Osteoblast (primary cell): ENCODE measurements at places on chromosomes 7 and 10. TPM values are rescaled to one million over a fixed set of nuclear protein-coding genes. Genes with fewer than 3 reads are reported as not detected.

Gene TFEC
- total RNA-seq: under 0.01 and 0.36 TPM in 2 replicates

Gene ZC3HAV1L
- total RNA-seq: 17.1 and 17.4 TPM in 2 replicates

Gene TDRD1
- 0.59 and 0.72 TPM in 2 replicates for total RNA-seq

Gene IFIT1B
- not detected in 2 replicates for total RNA-seq

Gene AFAP1L2
- 0.36 TPM in 1 of 2 replicates, not detected in the other for total RNA-seq

DNA sequence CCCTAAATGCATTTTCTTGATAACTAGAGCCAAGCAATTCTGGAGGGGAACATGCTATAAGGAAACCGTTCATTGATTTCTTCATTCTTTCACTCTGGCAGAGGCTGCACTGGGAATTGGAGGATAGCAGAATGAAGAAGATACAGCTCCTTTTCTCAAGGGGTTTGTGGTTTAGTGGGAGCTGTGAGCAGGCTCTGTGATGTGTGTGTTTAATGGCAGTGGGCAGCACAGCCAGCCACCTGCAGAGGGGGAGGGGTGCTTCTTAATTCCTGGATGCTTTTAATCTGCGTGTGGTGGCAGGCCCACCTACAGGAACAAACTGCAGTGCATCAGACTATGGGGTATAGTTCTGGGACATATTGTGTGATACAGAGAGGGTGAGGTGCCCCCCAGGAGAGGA, 31.9 kb downstream of the RPS24 start:
- H3K4me3 ChIP-seq: no peak overlapping the region
- H3K36me3 ChIP-seq: no peaks in the 10 kb centered on the region
- no peak for DNase-seq
- H3K27ac ChIP-seq: no peak overlapping the region
- H3K4me1 ChIP-seq: peaks cover 17% of the 10 kb centered on the region
- no peaks in the 10 kb centered on the region for H3K27me3 ChIP-seq

DNA sequence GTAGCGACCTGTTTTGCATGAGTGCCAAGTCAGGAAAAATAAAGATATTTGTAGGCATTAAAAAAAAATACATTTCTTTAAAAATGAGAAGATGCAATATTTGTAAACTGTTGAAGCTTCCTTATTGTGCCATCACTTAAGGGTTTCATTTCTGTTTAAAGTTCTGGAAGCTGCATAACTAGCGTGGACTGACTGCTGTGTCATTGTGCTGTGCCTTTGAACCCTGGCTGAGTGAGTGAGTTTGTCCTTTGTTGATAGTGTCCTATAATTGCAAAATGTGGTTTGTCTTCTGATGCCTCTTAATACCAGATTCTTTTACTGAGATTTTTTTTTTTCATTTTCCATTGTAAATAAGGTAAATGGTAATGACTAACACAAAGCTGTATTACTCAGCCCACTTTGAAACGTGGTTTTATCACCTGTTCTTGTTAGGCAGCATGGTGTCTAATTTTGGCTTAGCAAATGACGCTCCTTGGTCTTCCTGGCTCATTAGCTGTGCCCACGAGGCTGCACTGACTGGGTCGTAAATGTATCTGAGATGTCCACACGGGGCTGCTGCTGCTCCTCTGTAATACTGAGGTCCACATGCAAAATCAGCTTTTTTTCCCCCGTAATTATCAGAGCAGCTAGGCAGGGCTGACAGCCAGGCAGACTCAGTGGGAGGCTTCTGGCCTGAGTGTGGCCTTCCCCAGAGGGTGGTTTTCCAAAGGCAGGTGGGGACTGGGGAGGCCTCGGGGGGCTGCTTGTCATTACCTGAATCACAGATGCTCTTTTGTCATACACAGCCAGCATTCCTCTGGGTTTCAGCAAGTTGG, 14.8 kb downstream of the ZSCAN25 start:
- H3K27me3 ChIP-seq: no peaks in the 10 kb centered on the region
- peak; percentile 67 for DNase-seq
- H3K4me3 ChIP-seq: no peak overlapping the region
- H3K4me1 ChIP-seq: no peaks in the 10 kb centered on the region
- H3K36me3 ChIP-seq: peaks cover 46% of the 10 kb centered on the region
- H3K27ac ChIP-seq: no peak overlapping the region

- DNase-seq: peak; percentile 64
- no peaks in the 10 kb centered on the region for H3K36me3 ChIP-seq
- no peak overlapping the region for H3K27ac ChIP-seq
- H3K4me1 ChIP-seq: no peaks in the 10 kb centered on the region
- peaks cover 3% of the 10 kb centered on the region for H3K27me3 ChIP-seq
These were observed 19.1 kb downstream of the SKIDA1 start for GRCh38 chr10:21506351-21506750.

GRCh38 chr7:105800442-105800841, 76.0 kb downstream of the ATXN7L1 start:
- H3K4me3 ChIP-seq: no peak overlapping the region
- H3K27me3 ChIP-seq: no peaks in the 10 kb centered on the region
- no peak for DNase-seq
- no peaks in the 10 kb centered on the region for H3K36me3 ChIP-seq

DNA sequence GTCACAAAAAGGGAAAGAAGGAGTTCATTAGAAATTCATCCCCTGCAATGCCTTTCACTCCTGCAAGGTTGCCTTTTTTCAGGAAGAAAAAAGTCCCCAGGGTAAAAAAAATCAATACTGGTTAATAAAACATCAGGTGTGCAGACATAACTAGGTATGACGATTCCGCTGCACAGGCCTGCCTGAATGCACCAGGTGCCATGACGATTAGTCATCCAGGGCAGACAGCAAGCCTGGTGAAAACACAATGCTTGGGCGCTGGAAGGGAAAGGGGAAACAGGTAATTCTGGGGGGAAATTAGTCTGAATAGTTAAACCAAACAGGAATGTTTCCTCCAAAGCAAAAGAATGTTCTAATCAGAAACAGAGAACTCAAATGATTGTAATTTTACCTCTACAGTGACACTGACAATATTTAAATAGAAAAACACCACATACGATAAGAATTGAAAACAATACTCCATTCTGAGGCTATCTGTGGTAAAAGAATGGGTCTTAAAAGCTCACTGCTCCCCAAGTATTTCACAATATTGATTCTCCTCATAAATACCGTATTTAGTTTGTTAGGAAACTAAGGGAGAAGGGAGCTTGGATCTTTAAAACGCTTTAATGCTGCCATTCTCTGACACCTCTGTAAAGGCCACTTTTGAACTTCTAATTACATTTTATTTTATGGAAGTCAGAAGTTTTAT, 45.2 kb downstream of the VPS41 start:
- H3K27me3 ChIP-seq: no peaks in the 10 kb centered on the region
- no peak overlapping the region for H3K27ac ChIP-seq
- peaks cover 1% of the 10 kb centered on the region for H3K4me1 ChIP-seq
- DNase-seq: no peak

- no peaks in the 10 kb centered on the region for H3K36me3 ChIP-seq
- H3K4me3 ChIP-seq: no peak overlapping the region
These were observed 697.0 kb downstream of the SORCS1 start for GRCh38 chr10:106467506-106467905.

GRCh38 chr7:24911213-24911603, 68.8 kb downstream of the OSBPL3 start:
- no peak for DNase-seq
- H3K4me1 ChIP-seq: peaks cover 37% of the 10 kb centered on the region
- no peaks in the 10 kb centered on the region for H3K27me3 ChIP-seq
- peak overlapping the region; percentile 4 for H3K27ac ChIP-seq

GRCh38 chr7:100370746-100371145, 2.5 kb upstream of the PILRA start:
- H3K4me3 ChIP-seq: no peak overlapping the region
- H3K27me3 ChIP-seq: no peaks in the 10 kb centered on the region
- no peak overlapping the region for H3K27ac ChIP-seq
- no peaks in the 10 kb centered on the region for H3K4me1 ChIP-seq

DNA sequence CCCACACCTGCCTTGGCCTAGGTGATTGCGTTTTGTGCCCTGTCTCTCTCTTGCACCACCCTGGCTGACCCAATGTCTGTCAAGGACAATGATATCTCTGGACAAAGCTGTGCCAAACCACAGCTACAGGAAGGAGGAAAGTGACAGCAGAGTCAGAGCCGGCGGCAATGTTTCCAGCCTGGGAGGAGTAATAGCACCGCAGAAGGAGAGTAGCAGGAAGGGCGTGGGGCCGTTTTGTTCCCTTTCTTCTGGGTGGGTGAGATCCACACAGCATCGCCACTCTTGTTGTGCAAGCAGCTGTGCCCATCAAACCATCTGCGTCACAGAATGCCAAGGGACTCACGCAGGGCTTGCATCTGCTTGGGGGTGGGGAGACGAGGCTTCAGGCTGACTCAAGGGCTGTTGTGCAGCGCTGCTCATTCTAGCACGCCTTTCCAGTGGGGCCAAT, 341.6 kb upstream of the AUTS2 start:
- no peaks in the 10 kb centered on the region for H3K36me3 ChIP-seq
- no peaks in the 10 kb centered on the region for H3K27me3 ChIP-seq
- H3K27ac ChIP-seq: no peak overlapping the region
- DNase-seq: no peak
- no peaks in the 10 kb centered on the region for H3K4me1 ChIP-seq

DNA sequence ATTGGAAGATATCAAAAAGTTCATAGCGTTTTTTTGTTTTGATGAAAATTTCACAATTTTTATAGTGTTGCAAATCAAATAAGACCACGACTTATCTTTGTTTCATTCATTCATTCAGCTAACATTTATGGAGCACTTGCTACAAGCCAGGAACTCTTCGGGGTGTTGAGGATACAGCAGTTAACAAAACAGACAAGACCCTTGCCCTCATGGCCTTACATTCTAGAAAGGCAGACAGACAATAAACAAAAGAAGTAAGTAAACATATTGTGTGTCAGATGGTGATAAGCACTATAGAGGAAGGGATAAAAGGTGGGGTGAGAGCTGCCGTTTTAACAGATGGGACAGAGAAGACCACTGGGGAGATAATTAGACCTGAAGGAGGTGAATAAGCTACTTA, 41.6 kb upstream of the GSAP start:
- H3K36me3 ChIP-seq: no peaks in the 10 kb centered on the region
- no peak for DNase-seq
- H3K27me3 ChIP-seq: no peaks in the 10 kb centered on the region
- H3K4me1 ChIP-seq: peaks cover 32% of the 10 kb centered on the region
- no peak overlapping the region for H3K4me3 ChIP-seq

GRCh38 chr10:120336911-120337540, 120.0 kb upstream of the PLPP4 start:
- H3K36me3 ChIP-seq: no peaks in the 10 kb centered on the region
- H3K4me3 ChIP-seq: no peak overlapping the region
- no peak for DNase-seq
- no peak overlapping the region for H3K27ac ChIP-seq
- H3K4me1 ChIP-seq: no peaks in the 10 kb centered on the region
- H3K27me3 ChIP-seq: peaks cover 2% of the 10 kb centered on the region
